H54 (cell line): ENCODE measurements at places on chromosomes 6 and 20.

- no peak for DNase-seq
These were observed 109.7 kb downstream of the BCAS1 start for GRCh38 chr20:53960579-53961272.

- no peak for DNase-seq
These were observed 4.9 kb downstream of the PRKN start for GRCh38 chr6:162722633-162723032.

GRCh38 chr6:128114164-128114563 lies 213.3 kb upstream of the THEMIS start:
- no peak for DNase-seq

DNA sequence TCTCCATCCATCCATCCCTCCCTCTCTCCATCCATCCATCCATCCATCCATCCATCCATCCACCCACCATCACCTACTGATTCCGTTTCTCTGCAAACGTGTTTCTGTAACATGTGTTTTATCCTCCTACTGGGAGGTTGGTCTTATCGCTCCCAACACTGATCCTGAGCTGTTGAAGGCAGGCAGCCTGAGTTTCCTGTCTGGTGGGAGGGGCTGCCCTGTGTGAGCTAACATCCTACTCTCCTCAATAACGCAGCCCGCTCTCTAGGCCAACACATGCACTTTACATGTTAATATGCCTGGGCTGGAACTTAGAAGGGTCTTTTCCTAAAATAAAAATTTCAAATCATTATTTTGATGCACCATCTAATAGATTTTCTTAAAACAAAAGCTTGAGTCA lies 126.5 kb downstream of the WDR27 start:
- no peak for DNase-seq

DNA sequence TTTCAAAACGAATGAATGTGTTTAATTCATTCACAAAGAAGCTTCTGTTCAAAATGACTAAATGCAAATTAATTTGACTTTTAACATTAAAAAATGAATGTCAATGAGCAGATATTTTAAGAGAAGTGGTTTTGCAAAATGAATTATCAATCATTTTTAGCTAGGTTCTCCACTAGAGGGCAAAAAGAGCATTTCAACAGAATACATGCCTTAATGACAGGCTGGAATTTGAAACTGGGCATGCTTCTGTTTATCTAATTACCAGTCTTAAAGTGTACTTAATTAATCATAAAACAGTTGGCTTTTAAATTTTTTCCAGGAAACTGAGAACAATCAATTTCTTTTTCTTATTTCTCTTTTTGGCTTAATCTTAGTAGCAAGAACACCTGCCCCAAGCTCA lies 63.8 kb upstream of the TINAG start:
- no peak for DNase-seq

GRCh38 chr6:15897063-15897876 lies 231.6 kb upstream of the MYLIP start:
- DNase-seq = no peak

DNA sequence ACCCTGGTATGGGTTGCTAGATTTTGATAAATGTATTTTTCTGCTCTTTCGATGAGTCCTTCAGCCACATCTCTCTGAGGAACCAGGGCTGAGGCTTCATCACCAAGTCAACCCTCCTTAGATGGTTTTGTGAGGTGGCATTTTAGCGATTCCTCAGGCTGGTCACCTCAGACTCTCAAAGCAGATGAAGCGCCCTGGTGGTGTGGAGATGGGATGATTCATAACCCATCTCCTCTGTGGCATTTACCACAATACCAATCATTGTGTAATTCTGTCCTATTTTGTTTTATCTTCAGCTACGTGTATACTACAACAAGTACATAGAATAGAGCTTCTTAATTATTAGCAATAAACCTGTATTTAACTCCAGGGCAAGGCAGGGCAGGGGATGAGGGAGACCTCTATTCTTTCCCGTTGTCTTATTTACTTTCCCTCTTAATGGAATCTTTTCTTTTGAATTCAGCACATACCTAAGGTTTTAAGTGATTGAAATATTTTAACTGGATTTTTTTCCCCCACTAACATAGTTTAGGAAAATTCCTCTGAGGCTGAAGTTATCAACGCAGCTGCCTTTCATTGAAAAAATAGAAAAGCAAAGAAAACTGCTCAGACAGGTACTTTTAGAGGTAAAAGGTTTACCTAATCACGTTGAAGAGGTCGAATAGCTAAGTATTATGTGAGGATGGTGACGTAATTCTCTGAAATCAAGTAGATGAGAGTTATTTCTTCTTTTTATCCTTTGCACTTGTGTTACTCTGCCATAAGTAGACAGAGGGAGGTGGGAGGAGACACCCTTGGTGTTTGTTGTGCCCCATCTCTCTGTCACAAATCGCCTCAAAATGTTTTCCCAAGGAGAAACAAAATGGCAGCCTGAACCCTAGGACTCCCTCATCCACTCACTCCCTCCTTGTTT lies 57.4 kb upstream of the EDN3 start:
- DNase-seq = no peak

- no peak for DNase-seq
These were observed 46.3 kb upstream of the SMIM28 start for GRCh38 chr6:138331444-138331843.

DNA sequence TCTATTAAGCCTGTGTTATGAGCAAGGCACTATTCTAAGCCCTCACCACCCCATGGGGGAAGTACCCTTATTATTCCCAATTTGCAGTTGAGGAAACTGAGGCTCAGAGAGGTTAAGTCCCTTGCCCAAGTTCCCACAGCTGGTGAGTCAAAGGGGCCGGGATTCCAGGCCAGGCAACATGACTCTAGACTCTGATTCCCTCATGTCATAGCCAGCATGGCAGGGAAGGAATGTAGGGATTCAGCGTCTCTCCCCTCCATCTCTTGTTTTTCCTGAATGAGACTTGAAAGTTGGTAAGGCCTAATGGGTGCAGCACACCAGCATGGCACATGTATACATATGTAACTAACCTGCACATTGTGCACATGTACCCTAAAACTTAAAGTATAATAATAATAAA lies 6.7 kb downstream of the C6orf132 start:
- no peak for DNase-seq

DNA sequence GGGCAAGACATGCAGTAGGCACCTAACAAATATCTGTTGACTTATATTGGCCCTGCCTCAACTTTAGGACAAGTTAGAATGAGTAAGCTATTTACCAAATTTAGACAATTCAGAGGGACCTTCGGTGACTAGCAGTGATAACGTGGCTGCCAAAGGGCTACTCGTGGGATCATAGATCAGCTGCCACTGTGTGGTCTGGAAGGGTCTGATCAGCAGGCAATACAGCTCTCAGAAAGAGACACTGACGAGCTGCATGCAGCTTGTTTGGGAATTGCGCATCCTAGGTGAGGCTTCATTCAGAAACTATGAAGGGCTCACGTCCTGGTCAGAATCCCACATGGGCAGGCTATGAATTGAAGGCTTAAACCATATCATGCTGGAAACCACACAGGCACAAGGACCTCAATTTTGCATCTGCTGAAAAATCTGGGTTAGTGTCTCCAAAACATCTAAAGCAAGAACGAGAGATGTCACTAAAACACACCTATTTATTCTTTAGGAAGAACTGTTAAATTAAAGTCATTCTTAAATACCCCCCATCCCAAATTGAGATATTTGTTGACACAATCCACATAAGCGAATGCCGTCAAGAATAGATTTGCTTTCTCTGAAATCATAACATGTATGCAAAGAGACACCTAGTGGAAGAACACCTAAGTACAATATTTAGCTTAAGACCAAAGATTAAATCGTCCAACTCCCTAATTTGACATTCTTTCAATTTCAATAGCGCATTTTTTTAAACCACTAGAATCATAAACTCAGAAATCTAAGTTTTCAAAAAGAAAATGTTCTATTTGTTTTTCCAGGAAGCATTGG lies 79.6 kb downstream of the IPCEF1 start:
- DNase-seq = no peak

GRCh38 chr20:20211274-20211987 lies 156.5 kb upstream of the INSM1 start:
- no peak for DNase-seq

DNA sequence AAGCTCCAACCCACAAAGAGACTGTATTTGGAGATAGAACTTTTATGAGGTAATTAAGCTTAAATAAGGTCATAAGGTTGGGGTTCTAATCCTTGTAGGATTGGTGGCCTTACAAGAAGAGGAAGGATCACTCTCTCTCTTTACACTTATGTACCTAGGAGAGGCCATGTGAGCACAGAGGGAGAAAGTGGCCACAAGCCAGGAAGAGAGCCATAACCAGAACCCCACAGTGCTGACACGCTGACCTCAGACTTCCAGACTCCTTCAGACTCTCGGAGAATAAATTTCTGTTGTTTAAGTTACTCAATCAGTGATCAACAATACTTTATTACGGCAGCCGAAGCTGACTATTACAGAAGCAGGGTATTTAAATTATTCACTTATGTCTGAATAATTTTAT lies 430.5 kb upstream of the EPHA7 start:
- no peak for DNase-seq

DNA sequence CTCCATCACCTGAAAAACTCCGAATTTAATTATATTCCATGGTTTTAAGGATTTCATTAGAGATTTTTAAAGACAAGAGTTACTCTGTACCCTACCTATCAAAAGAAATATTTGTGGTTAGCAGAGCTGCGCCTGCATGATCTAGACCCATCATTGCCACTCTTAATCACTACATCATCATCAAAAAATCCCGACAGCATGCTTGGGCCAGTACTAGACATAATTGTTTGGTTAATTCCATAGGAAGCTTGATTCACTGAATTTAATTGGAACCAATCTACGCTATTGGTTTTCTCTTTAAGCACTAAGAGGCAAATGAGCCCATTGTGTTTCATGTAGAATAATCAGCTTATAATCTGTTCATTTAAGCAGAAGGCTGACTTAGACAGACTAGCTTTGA lies 33.4 kb upstream of the RNF217 start:
- DNase-seq = no peak

DNA sequence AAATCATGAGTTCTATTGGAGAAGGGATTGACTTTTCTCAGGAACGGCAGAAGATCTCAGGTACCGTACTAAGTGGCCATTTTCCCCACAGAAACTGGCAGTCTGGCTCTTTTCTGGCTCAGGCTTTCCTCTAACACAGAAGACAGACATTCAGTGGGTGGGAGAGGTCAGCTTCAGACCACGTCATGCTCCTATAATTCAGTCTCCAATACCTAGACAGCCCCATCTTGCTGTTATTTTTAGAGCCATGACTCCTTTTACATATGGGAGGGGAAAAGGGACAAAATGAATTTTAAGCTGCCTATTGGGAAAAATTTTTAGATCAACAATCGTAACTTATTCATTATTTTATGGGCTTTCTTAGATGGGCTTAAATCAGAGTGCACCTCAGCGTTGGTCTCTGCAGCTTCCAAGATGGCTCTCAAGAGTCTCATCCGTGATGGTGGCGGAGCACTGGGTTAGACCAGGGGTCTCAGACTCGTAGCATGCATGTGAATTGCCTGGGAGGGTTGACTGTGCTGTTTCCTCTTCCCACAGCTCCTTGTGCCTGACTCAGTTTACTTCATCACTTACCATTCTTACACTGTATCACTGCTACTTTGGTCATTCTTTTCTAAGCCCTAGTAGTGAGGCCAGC lies 86.9 kb downstream of the TCP11 start:
- no peak for DNase-seq

DNA sequence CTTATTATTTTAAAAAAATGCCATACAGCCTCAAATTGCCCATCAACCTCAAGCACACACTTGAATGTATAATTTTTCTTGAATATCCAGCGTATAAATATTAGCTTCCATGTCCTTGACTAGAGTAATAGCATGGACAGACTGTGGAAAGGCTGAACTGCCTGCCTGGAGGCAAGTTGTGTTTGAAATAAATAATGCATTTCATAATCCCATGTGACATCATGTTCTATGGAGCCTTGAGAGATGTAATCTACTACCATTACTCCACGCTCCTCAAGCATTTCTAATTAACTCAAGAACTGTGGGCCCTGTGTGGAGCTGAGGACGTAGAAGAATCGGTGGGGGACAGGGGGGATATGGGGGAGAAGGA lies 94.2 kb downstream of the CDS2 start:
- no peak for DNase-seq

DNA sequence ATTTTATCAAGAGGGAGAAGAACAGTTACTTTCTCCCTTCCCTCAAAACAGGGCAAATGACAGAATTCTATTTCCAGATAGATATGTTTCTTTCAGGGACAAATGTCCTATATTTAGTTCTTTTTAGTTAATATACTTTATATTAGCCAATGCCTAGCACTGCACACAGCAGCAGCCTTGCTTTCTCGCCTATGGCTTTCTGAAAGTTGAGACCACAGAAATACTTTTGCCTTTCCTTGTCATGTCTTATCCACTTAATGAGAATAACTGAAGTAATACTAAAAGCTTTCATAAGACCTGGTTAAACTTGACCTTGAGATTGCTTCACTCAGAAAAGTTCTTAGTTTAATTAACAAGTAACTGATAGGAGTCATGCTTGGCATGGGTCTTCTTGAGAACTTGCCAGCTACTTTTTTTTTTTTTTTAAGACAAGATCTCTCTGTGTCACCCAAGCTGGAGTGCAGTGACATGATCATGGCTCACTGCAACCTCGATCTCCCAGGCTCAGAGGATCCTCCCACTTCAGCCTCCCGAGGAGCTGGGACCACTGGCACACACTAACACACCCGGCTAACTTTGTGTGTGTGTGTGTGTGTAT lies 159.3 kb downstream of the CDKAL1 start:
- DNase-seq = no peak

DNA sequence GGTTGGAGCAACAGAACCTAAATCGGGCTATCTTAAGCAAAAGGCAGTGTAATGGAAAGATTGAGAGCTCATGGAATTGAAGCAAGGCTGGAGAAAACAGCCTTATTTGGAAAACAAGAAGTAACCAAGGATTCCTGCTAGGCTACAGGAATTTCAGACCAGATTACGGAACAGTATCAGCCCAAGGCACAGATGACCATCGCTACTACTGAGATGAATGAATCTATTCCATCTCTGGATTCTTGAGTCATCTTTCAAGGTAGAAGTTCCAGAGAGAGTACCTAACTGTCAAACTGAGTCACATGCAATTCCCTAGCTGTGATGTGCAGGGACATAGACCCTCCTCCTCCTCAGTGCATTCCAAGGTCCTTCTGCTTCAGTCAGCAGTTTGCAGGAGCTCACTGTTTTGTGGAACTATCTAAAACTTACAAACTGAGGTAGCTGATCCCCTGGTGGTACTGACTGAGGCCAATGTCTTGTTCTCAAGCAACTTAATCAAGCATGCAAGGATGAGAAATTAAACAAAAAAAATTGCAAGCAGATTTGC lies 62.0 kb upstream of the SMLR1 start:
- no peak for DNase-seq

GRCh38 chr20:56810141-56810540 lies 181.0 kb downstream of the TFAP2C start:
- no peak for DNase-seq
